ENCODE measurements at places on chromosomes 7 and 10. TPM values are rescaled to one million over a fixed set of nuclear protein-coding genes. Genes with fewer than 3 reads are reported as not detected.

GRCh38 chr10:91883549-91884444, 25.5 kb downstream of the FGFBP3 start:
- DNase-seq, result no peak

GRCh38 chr7:1463676-1464223, 4.5 kb upstream of the MICALL2 start:
- DNase-seq, result no peak

GRCh38 chr7:49775949-49776443, 2.6 kb downstream of the VWC2 start:
- DNase-seq, result peak; percentile 48

DNA sequence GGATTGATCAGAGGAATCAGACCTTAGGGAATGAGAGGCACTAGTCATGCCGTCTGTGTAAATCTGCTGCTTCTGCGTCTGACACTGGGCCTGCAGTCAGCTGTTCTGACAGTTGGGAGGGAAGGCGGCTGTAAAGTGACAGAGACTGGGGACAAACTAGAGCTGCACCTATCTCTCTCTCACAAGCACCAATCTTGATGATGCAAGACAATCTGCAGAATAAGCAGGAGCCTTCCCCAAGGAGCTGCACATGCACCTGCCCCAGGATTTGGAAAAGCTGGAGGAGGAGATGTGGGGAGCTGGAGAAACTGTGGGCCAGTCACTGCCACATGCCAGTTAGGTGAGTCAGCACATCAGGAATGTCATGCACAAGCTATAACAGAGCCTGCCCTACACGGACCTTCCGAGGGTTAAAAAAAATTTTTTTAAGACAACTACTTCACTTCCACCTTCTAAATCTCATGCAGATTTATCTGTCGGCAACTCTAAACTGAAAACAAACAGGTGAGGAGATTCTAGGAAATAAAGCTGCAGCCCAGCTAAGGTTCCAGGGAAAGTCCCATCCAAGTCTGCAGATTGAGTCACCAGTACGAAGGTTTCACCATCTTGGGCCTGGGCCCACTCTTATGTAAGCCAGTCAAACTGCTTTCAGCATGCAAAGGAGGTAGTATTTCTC, 39.2 kb downstream of the ENO4 start:
- peak; percentile 55 for DNase-seq

GRCh38 chr10:12512332-12513002, 163.1 kb downstream of the CAMK1D start:
- DNase-seq, result no peak

GRCh38 chr10:69709366-69709941, 79.4 kb downstream of the FAM241B start:
- no peak for DNase-seq

GRCh38 chr7:50792342-50793119, 9.8 kb upstream of the GRB10 start:
- peak; percentile 68 for DNase-seq

DNA sequence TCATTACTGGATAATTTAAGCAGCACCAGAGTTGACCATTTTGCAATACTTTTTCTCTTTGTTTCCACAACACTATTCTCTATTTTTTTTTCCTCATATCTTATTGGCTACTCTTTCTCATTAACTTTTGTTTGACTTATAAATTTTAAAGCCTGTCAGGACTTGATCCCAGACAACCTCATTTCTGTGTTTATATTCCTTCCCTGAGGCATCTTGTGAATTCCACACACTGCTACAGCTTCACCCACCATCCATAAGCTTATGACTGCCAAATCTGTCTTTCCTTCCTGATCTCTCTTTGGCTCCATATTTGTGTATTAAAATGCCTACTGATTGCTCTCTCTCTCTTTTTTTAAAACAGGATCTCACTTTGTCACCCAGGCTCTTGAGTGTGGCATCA, 124.6 kb upstream of the MBL2 start:
- DNase-seq, result no peak

DNA sequence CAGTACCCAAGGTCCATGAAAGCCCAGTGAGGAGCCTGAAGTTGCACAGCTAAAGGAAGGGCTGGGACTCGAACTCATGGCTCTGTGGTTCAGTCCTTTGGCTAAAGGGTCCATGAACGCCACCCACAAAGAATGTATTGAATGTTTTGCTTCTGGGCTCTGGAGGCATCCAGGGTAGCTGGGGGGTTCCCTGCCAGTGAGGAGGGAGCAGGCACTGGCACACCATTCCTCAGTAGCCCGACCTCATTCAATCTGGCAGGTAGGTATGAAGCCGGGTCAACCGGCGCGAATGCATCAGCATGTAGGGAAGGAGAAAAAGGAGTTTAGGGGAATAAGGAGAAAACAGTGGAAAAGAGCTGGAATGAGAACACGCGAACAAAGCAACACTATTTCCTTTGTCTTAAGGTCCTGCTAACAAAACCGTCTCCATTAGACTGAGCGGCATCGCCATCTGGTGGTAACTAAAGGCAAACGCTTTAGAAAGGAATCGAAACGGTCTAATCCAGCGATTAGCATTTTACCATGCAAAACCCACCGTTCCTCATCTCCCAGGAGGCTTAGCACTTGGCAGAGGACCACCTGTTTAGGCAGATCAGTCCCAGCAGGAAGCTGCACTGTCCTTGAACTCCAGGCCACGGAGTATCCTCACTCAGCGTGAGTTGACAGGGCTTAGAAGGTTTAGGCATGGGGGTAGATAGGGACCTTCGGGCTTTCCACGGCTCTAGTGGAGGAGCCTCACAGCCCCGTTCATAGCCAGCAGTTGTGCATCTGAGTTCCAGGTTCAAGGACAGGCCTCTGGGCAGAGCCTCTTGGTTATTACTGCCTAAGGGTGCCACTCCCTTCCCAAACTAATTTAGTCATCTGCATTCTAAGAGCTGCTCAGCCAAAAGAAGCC, 122.8 kb downstream of the UBE2H start:
- peak; percentile 53 for DNase-seq

DNA sequence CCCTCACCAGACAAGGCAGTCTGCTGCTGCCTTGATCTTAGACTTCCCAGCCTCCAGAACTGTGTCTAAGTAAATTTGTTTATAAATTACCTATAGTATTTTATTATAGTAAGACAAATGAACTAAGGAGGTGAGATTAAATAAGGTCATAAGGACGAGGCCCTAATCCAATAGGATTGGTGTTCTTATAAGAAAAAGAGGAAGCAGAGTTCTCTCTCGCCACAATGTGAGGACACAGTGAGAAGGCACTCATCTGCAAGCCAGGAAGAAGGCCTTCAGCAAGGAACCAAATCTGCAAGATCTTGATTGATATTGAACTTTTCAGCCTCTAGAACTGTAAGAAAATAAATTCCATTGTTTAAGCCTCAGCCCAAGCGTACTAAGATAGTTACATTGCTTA, 6.1 kb upstream of the ZNF438 start:
- DNase-seq, result no peak

DNA sequence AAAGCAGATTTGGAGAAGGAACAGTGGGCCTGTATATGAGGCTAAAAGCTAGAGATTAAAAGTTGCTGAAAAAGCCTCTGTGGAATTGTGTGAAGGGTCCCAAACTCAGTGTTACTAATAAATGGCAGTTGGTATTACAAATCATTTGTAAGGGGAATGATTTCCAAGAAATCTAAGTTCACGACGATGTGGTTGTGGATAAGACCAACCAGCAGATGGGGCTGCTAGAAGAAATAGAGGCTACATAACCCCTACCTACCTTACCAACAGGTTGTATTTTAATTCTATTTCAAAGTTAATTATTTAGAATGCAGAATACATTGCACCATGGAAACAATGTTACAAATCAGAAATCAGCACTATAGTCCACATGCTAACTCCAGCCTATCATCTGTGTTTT, 377.1 kb downstream of the HPSE2 start:
- DNase-seq, result no peak

DNA sequence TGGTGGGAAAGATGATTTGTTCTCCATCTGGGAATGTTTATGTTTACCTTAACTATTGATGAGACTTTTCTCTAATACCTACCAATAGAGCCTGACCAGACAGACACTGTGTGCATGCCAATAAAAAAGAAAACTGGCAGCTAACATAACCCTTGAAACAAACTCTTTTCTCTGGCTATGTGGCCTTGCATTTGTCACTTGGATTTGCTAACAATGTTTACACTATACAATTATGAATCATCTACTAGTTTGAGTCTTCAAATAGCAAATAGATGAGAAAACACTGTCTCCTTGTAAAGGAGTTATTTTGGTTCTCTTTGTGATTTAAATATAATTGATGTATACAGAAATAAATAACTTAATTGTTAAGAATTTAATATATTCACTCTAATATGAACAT, 273.1 kb downstream of the SEMA3D start:
- DNase-seq, result no peak

GRCh38 chr10:12965571-12965970, 35.9 kb downstream of the CCDC3 start:
- DNase-seq, result no peak

GRCh38 chr7:16431646-16432424, 10.5 kb upstream of the CRPPA start:
- DNase-seq, result no peak

DNA sequence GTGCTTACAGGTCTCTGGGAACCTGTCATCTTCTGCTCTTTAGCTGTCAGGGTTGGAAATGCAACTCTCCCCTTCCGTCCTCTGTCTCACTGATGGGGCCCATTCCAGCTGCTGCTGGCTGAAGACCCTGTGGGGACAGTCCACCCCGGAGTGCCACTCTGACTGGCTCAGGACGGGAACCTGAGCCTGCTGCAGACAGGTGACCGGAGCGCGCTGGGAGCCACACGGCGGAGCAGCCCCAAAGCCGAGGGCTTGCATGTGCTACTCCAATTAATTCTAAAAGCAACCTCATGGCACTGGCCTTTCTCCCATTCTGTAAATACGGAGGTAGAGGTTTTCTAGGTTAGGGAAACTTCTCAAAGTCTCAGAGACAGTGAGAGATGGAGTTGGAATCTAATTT, 223.5 kb upstream of the PITRM1 start:
- DNase-seq, result no peak

DNA sequence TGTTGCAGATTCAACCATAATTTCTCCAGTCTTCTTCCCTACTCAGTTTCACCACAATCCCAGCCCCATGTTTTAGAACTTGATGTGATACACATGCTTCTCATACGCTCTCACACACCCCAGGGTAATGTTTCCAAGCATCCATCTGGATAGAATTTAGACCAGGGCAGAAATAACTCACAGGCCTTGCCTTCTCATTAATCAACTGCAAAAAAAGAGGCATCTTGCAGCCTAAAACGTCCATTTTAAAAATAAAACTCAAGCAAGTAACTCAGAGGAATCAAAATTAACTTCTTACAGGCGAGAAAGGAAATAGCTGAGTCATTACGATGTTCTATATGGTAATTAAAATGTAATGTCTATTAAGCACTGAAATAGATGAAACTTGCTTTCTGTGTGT, 127.2 kb upstream of the RSU1 start:
- DNase-seq, result no peak

DNA sequence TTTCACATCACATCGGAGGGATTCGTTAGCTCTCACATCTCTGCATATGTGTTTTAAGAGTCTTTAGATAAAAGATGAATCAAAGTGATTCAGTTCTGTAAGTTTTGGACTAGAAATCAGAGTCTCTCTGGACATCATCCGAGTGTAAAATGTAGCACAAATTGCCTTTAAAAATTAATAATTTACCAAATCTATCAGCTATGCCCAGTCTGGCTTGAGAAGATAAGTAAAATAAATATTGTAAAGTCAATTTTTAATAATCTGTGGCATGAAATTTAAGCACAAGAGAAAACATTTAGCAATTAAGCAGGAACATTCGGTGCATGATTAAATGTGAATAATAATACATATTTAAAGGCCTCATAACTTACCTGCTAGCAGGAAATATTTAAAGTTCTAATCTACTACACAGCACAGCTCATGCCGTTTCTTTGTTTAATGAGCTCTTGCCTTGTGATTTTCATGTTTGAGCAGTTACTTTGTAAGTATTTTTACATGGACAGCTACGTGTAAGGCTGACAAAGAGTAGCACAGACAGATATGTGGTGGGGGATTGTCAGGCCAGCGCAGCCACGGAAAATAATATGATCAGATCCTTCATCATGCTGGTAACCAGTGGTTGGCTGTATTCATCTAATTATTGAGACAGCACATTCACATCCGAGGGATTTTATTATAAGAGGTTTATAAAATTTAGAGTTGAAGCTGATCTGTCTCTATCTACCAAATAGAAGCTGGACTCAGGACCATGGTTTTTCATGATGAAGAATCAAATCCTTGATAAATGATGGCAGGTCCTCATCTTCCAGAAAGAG, 317.3 kb downstream of the ADARB2 start:
- DNase-seq, result no peak

- DNase-seq, result no peak
These were observed 21.7 kb downstream of the ZCWPW1 start for GRCh38 chr7:100406767-100407166.

DNA sequence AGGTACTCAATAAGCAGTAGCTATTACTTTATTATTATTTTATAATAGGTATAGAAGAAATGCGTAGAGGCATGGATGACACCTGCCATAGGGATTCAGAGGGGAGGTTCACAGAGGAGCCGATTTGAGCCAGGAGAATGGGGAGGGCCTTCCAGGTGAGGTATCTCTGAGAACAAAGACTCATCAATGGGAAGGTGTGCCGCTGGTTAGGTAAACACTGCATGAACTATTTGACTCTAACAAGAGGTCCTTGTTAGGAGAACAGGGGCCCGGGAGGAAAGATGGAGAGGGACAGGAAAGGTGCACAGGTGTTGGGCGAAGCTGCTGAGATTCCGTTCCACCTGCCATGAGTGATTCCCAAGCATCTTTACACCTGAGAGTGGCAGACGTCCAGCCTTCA, 41.8 kb upstream of the TMEM273 start:
- no peak for DNase-seq

Gene BTRC
- total RNA-seq, result 33.4 TPM

Gene ZNRF2
- total RNA-seq, result 7.2 TPM

Gene ITGB8
- 1.9 TPM for total RNA-seq

Gene TDRD1
- 5.8 TPM for total RNA-seq

Gene NKX2-3
- not detected for total RNA-seq

Gene C10orf105
- total RNA-seq, result 0.05 TPM

Gene KIF11
- 0.78 TPM for total RNA-seq

Gene CFAP69
- 1.3 TPM for total RNA-seq

Gene CNTNAP2
- total RNA-seq, result 0.48 TPM

Gene OPALIN
- not detected for total RNA-seq

Gene LRIT1
- total RNA-seq, result 0.13 TPM

Gene BPGM
- 12.3 TPM for total RNA-seq

Measured in Right ventricle myocardium superior (tissue), 1 donor.